ENCODE measurements at places on chromosomes 3 and 15. TPM values are rescaled to one million over a fixed set of nuclear protein-coding genes. Genes with fewer than 3 reads are reported as not detected.

The TRIM42 gene
- total RNA-seq: not detected

The TRNT1 gene
- total RNA-seq: 33.0 TPM

The PIF1 gene
- 19.2 TPM for total RNA-seq

The TRPM1 gene
- not detected for total RNA-seq

The LYSMD2 gene
- total RNA-seq: 27.1 TPM

The CYFIP1 gene
- 82.1 TPM for total RNA-seq

The SUCLG2 gene
- 37.3 TPM for total RNA-seq

The ZNF80 gene
- total RNA-seq: not detected

The TNNC1 gene
- total RNA-seq: 1.2 TPM

The P2RY1 gene
- 0.37 TPM for total RNA-seq

The GLDN gene
- total RNA-seq: 0.07 TPM

The POLR2M gene
- total RNA-seq: 60.5 TPM

The ITIH3 gene
- total RNA-seq: not detected

The ARGFX gene
- total RNA-seq: not detected

The ISY1 gene
- total RNA-seq: 24.9 TPM

The PTPN9 gene
- total RNA-seq: 43.5 TPM

The GP9 gene
- total RNA-seq: not detected

The CCK gene
- 1.2 TPM for total RNA-seq
